PC-3 (cell line): ENCODE measurements at places on chromosomes 3 and 15. TPM values are rescaled to one million over a fixed set of nuclear protein-coding genes. Genes with fewer than 3 reads are reported as not detected.
A peak's percentile ranks its signal among the peaks of the same experiment; 100 is the strongest.

DNA sequence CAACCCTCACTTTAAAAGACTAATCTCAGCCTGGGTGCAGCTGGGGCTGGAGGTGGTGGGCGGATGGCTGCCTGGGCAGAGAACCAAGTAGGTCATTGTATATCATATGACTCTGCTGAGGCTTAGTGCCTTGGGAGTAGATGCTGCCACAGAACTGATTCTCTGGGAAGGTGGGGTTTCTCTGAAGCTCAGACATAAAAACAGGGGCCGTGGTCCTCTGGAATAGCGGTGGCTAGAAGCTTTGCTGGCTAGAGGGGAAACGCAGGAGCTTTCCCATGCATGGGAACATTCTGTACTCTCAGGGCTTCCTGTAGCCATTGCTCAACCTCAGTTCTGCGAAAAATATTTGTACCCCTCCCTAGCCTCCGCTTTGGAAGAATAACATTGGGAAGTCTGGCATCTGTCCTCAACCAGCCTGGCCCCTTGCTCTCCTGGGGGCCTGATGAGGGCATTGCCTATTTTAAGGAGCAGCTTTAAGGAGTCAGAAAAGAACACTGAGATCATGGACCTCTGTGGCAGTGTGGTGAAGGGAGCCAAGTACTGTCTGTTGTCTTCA, 14.7 kb downstream of the TIMP4 start:
- DNase-seq: no peak

Gene APH1B
- 2.6 and 2.8 TPM in 2 replicates for total RNA-seq

GRCh38 chr3:185852635-185853034, 27.8 kb upstream of the IGF2BP2 start:
- DNase-seq: no peak

DNA sequence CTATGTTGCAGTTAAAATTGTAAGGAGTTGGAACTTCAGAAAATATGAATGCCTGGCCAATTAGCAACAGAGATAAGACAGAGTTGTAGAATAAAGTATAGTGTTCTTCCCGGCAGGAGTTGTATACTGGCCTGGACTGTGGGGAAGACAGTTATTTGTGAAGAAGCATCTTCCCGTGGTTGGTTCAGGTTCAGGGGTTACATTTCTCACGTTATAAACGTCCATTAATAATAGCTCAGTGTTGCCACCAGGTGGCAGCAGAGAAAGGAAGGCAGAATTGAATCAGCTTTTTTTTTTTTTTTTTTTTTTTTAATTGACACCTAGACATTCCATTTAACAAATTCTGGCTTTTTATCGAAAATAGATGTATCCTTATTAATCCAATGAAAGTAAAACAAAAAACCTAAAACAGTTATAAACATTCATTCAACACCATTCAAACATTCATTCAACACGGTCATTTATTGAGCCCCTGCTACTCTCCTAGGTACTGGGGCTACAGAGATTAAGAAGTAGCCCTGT, 66.4 kb upstream of the NR2E3 start:
- peak; percentile 64 for DNase-seq
